ENCODE measurements at places on chromosomes 2 and 18. TPM values are rescaled to one million over a fixed set of nuclear protein-coding genes. Genes with fewer than 3 reads are reported as not detected.

- no peak overlapping the region for H3K27ac ChIP-seq
- no peaks in the 10 kb centered on the region for H3K36me3 ChIP-seq
- peaks cover 80% of the 10 kb centered on the region for H3K27me3 ChIP-seq
- H3K4me1 ChIP-seq: no peaks in the 10 kb centered on the region
- no peak overlapping the region for H3K4me3 ChIP-seq
These were observed 5.2 kb downstream of the APCDD1 start for GRCh38 chr18:10459587-10459986.

- no peaks in the 10 kb centered on the region for H3K4me1 ChIP-seq
- no peaks in the 10 kb centered on the region for H3K27me3 ChIP-seq
- H3K4me3 ChIP-seq: no peak overlapping the region
- no peaks in the 10 kb centered on the region for H3K36me3 ChIP-seq
- no peak overlapping the region for H3K27ac ChIP-seq
These were observed 52.2 kb downstream of the EDAR start for GRCh38 chr2:108936866-108937265.

PLGLB2 gene
- total RNA-seq: 0.87 TPM

ACAA2 gene
- 6.5 TPM for total RNA-seq

NGEF gene
- 71.3 TPM for total RNA-seq

ACMSD gene
- total RNA-seq: not detected

CCDC74A gene
- total RNA-seq: 6.5 TPM

DNA sequence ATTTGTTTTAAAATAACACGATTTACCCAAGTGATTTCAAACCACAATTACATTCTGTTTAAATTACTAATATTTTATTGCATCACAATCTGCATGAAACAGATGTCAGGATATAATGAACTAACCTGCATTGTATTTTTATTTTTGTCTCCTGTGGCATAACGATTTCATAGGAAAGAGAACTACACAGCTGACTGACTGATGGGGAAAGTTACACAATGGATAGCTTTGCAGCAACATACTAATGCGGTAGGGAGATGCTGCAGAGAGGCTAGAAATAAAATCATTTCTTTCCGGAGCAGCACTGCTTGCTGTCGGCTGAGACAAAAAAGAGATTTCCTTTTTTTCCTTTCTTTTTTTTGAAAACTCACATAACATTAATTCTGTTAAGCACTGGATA, 36.9 kb downstream of the SCN1A start:
- H3K4me3 ChIP-seq: no peak overlapping the region
- H3K4me1 ChIP-seq: no peaks in the 10 kb centered on the region
- DNase-seq: no peak

DNA sequence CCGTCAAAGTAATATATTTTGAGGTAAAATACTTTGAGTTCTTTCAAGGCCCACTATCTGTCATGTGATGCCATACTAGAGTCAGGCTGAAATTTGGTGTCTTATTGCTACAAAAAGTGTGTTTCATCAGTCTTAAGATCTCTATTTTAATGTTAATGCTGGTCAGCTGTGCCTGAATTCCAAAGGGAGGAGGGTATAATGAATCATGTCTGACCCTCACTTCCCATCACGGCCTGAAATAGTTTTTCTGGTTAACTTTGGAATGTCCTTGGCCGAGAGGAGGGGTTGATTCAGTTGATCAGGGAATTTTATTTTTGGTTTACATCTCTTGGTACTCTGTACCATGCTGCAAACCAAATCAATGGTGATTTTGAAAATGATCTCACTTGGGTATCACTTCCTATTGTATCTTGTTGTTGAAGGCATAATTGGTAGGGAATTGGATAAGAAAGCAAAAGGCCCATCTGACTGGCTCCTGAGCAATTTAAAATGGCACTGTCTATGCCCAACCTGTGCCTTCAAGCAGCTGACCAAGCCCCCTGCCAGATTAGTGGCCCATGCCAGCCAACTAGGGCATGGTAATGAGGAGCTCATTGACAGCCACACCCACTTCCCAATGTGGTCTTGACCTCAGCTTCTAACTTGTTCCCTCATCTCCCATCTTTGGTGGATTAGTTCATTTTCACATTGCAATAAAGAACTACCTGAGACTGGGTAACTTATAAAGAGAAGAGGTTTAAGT, 6.1 kb upstream of the SLC35F5 start:
- H3K27me3 ChIP-seq: no peaks in the 10 kb centered on the region
- peak; percentile 23 for DNase-seq
- peaks cover 8% of the 10 kb centered on the region for H3K4me1 ChIP-seq
- H3K4me3 ChIP-seq: no peak overlapping the region

DNA sequence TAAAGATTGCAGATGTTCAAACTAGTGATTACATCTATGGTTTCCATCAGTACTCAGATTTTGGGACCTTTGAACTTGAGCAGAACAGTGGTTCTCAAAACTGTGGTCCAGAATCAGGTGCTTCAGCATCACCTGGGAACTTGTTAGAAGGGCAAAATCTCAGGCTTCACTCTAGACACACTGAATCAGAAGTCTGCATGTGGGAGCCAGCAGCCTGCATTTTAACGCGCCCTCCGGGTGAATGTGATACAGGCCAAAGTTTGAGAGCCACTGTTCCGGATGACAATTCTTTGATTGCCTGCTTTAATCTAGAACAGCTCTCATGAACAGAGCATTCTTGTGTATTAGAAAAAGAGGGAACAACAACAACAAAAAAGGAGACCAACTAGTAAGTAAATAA, 261.7 kb downstream of the GPD2 start:
- DNase-seq: no peak
- no peaks in the 10 kb centered on the region for H3K36me3 ChIP-seq
- H3K4me3 ChIP-seq: no peak overlapping the region
- H3K27ac ChIP-seq: no peak overlapping the region

DNA sequence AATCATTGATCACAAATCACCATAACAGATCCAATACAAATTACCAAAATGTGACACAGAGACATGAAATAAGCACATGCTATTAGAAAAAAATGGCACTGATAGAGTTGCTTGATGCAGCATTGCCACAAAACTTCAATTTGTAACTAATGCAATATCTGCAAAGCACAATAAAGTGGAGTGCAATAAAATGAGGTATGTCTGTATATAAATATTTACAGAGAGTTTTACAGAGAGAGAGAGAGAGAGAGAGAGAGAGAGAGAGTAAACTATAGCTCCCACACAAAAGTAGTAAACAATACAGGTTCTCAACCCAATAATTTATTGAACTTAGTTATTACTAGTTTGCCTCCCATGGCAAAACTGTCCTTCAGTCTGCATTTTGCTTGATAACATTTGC, 1807.0 kb downstream of the SUCLG1 start:
- no peaks in the 10 kb centered on the region for H3K36me3 ChIP-seq
- H3K27ac ChIP-seq: no peak overlapping the region
- H3K4me3 ChIP-seq: no peak overlapping the region
- no peak for DNase-seq
- no peaks in the 10 kb centered on the region for H3K27me3 ChIP-seq
